ENCODE measurements at places on chromosomes 5 and 9.

GRCh38 chr5:176610435-176610773 lies 448 bp upstream of the GPRIN1 start:
- no peak for DNase-seq

DNA sequence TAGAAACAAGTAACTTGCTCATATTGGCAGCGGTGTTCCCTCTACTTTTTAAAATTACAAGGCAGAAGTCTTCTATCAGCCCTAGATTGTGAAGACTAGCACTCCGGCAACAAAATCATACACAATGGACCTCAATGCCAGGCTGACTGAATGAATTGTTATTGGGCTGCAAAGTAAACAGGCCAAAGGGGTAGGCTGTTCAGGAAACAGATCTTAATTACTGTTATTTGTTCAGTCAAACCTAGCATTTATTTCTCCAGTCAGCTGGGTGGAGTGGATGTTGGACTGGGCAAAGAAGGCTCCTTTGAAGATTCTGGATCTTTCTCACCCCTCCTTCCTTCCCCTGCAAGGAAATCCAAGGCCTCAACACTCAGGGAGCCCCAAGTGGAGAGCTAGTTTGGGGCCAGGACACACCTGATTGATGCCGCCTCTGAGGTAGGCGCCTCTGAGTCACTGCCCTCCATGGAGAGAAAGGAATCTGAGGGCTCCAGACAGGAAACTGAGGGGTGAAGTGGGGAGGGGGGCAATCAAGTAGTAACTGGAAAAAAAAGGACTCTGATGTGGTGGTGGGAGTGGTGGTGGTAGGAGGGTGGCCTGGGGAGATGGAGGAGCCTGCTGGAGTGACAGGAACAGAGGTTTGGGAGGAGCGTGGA lies 35.5 kb downstream of the SERINC5 start:
- no peak for DNase-seq

DNA sequence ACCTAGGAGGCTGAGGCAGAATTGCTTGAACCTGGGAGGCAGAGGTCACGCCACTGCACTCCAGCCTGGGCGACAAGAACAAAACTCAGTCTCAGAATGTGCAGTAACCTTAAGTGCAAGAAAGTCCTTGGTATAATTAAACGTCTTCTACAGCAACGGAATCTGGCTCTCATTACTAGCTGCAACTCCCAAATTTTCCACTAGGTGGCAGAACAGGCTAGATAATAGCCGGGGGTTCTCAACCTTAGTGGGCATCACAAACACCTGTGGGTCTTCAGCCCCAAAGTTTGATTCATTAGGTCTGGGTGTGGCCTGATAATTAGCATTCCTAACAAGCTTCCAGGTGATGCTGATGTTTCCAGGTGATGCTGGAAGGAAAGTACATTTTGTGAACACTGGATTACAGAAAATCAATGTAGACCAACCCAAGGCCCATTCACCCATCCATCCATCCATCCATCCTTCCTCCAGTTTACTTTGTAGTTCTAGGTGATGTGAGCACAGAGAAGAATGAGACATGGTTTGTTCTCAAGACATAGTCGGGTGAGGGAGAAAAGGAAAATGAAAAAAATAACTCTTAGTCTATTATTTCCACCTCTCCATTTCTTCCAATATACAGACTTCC lies 37.3 kb downstream of the FBXW2 start:
- peak; percentile 94 for DNase-seq

GRCh38 chr9:131610231-131610761 lies 65.0 kb downstream of the PRRT1B start:
- DNase-seq = no peak
